ENCODE measurements at places on chromosomes 6 and 20.

DNA sequence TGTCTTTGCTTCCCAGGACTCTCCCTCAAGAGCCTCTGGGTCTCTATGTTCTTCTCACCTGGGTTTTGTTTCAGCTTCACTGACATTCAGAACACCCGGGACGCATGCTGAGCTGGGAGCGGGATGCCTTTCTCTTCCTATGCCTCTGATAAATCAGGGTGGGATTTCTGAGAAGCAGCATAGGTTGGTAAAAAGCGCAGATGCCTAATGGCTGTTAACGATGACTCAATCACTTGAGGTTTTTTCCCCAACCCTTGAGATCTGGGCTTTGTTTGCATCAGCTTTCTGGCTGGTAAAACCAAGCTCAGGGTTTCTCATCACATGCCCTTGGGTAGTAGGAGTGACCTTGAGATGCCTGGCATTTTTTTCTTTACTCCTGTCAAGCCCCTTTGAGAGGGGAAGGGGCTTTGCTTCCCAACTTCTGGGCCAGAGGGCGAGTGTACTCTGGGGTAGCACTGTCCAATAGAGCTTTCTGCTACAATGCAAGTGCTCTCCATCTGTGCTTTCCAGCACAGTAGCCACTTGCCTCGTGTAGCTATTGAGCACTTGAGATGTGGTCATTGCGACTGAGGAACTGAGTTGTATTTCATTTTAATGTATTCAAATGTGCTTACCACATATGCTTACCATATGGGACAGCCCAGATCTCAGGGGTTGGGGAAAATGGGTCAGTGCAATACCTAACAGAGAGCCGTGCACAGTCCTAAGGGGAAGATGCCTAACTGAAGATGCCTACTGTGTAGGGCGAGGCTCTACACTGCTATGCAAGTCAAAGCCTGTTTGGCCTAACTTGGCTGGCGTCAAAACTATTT is 69.1 kb downstream of the PPP1R14C start:
- DNase-seq: no peak

DNA sequence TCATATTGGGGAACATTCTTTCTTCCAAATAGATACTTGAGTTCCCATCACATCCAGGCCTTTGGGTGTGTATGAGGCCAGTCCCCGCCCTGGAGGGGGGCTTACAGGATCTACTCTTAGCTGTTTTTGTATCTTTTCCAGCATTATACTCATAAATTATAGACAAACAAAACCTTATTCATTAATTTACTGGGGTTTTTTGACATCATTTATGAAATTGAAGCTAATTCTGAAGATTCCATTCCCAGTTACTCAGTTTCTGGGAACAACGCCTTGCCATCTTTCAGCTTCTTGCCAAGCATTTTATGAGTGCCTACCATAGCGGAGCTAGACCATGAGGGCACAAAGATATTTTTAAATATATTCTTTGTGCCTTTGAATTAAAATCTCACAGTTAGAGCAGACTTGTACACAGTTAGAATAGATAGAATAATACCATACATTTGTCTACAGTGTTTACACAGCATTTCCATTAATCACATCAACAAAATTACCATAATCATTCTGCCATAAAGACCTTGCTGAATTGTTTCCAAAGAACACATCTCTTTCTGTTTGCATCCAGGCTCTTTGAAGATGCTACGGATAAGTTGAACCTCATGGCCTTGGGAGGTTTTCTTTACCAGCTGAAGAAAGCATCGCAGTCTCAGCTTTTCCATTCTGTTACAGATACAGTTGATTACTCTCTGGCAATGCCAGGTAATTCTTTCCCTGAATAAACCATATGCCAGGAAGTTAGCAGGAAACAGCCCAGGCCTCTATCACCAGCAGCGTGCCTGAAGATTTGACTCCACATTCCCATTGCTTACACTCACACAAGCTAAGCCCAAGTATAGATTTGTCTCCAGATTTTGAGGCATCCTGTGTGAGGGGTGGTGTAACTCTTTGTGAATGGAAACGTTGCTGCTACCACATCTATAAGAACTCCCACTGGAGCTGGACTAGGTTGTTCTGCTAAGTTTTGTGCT is 75.4 kb upstream of the PBOV1 start:
- no peak for DNase-seq

DNA sequence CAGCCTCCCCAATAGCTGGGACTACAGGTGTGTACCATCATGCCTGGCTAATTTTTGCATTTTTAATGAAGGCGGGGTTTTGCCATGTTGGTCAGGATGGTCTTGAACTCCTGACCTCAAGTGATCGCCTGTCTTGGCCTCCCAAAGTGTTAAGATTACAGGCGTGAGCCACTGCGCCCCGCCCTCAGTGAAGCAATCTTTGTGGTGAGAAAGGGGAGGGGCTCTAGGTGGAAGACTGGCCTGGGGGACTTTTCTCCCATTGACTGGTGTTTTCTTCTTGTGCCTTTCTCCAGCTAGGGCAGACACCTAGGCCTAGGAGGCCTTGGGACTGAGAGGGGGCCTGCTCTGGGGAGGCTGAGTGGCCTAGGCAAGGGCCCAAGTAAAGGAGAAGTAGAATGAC is 84.1 kb downstream of the DNAAF9 start:
- DNase-seq: peak; percentile 77

DNA sequence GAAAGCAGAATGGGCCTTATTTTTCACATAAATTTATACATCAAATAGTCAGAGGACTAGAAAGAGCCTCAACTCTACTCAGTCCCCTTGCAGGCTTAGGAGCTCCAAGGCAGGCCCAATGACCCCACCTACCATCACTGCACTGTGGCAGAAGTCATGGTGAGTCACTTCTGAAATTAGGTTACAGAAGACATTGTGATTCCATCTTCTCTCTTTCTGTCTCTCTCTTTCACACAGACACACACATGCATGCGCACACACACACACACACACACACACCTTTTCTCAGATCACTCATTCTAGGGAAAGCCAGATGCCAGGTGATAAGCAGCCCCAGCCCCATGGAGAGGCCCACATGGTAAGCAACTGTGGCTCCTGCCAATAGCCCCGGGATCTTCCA is 103.8 kb downstream of the C6orf118 start:
- no peak for DNase-seq

GRCh38 chr6:155309150-155309549 is 5.1 kb downstream of the TFB1M start:
- no peak for DNase-seq
